ENCODE measurements at places on chromosomes 7 and 10.

DNA sequence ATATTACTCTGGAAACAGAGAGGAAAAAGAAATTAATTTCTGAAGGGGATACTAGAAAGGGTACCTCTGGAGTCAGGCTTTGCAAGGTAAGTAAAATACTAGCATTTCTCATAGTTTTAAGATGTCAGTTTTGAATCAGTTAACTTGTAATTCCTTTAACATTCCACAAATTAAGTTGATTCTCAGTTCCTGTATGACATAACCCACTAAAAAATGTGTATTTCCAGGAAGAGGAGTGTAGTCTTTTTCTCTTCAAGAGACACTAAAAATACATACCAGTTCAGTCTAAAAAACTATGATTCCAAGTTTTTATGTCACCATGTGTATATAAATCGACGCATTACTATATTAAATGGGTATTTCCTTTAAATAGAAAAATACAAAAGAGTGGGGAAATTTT lies 113.2 kb downstream of the CDK6 start:
- no peak overlapping the region for H3K4me3 ChIP-seq
- peaks cover 19% of the 10 kb centered on the region for H3K4me1 ChIP-seq
- H3K36me3 ChIP-seq = peaks cover 5% of the 10 kb centered on the region
- H3K27ac ChIP-seq = no peak overlapping the region
- no peak for DNase-seq
- H3K27me3 ChIP-seq = no peaks in the 10 kb centered on the region

DNA sequence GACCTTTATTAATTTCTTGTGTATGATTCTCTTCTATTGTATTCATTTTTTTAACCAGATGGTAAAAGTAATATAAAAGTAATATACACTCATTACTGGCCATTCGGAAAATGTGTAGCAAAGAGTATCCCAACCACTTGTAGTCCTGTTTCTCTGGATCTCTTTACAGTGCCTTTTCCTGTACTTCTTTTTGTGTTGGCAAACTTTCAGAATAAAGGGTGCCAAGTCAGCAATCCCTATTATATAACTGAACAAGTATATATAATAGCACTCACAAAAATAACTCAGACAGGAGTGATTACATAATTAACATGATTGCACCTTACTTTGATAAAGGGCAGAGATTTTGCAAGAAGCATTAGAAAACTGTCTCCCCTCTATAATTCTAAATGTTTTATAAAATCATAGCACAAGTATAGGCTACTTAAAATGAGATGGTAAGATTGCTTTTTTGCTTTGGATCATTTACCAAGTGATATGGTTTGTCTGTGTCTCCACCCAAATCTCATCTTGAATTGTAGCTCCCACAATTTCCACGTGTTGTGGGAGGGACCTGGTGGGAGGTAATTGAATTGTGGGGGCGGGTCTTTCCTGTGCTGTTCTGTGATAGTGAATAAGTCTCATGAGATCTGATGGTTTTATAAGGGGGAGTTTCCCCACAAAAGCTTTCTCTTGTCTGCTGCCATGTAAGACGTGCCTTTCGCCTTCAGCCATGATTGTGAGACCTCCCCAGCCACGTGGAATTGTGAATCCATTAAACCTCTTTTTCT lies 41.5 kb upstream of the EPC1 start:
- H3K4me3 ChIP-seq = no peak overlapping the region
- peaks cover 7% of the 10 kb centered on the region for H3K4me1 ChIP-seq
- DNase-seq = no peak
- H3K27ac ChIP-seq = no peak overlapping the region
- H3K27me3 ChIP-seq = no peaks in the 10 kb centered on the region

- DNase-seq = no peak
- H3K27ac ChIP-seq = peak overlapping the region; percentile 66
- peaks cover 2% of the 10 kb centered on the region for H3K36me3 ChIP-seq
- H3K4me3 ChIP-seq = peak overlapping the region; percentile 34
- H3K27me3 ChIP-seq = no peaks in the 10 kb centered on the region
Observed at GRCh38 chr7:43639858-43640491, 57.1 kb downstream of the STK17A start.

DNA sequence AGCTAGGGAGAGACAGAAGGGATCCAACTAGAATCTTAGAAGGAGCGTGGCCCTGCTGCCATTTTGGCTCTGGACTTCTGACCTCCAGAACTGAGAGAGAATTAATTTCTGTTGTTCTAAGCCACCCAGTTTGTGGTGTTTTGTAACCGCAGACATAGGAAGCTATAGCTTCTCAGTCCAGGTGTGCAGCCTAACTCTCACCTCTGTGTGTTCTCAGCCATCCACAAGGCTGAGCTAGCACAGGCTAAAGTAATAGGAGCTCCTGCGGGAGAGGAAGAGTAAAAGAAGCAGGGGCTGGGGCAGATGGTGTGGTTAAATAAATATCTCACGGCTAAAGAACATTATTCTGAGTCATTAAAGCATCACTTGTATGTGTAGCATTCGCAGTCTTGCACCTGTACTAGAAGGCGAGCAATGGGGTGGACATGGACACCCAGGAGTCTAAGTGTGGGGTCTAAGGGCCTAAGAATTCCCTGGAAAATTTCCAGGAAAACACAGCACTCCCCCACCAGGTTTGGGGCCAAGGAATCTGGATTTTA lies 94.1 kb downstream of the AOAH start:
- no peak overlapping the region for H3K4me3 ChIP-seq
- H3K4me1 ChIP-seq = no peaks in the 10 kb centered on the region
- H3K36me3 ChIP-seq = no peaks in the 10 kb centered on the region

DNA sequence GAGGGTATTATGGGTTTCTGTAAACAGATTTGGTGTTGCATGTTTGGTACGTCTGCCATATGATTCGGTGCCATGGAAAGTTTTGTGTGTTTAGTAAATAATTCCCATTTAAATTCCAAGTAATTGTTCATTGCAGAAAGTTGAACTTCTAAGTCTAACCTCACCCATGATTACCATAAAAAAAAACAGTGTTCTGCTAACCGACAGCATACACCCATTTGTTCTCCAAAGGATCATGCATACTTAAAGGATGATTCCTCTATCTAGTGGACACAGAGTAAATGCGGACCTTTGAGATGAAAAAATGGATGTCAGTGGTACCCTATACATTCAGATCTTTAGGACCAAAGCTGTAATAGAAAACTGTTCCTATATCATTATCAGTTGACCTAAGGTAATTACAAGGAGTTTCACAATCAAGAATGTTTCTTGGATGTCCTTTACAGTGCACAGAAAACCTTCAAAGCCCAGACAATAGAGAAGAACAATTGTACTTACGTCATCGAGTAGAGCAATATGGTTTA lies 209.9 kb downstream of the CRPPA start:
- no peaks in the 10 kb centered on the region for H3K27me3 ChIP-seq
- DNase-seq = no peak
- no peaks in the 10 kb centered on the region for H3K36me3 ChIP-seq
- H3K27ac ChIP-seq = no peak overlapping the region
- H3K4me3 ChIP-seq = no peak overlapping the region

DNA sequence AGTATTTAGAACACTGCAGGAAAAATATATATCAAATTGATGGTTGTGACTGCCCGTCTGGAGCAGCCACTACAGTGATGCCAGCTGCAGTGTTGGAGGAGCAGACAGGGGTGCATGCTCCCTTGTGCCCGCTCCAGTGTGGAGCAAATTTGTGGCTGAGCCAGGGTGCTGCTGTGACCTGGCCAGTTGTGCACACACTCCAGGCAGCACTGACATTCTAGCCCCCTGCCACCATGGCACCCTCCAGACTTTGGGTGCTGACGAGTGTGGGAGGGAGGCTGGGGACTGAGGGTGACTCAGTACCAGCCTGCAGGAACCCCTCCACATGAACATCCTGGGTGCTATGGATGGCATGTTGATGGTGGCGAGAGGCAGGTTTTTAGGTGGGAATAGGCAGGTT lies 160.0 kb upstream of the PCDH15 start:
- no peak overlapping the region for H3K27ac ChIP-seq
- DNase-seq = no peak
- H3K4me1 ChIP-seq = peaks cover 6% of the 10 kb centered on the region
- H3K4me3 ChIP-seq = no peak overlapping the region
- H3K36me3 ChIP-seq = no peaks in the 10 kb centered on the region

All from thoracic aorta (tissue), 2 donors.